ENCODE measurements at places on chromosomes 3 and 15. TPM values are rescaled to one million over a fixed set of nuclear protein-coding genes. Genes with fewer than 3 reads are reported as not detected.

GRCh38 chr3:152202976-152203626 lies 65.6 kb upstream of the MBNL1 start:
- no peak for DNase-seq

DNA sequence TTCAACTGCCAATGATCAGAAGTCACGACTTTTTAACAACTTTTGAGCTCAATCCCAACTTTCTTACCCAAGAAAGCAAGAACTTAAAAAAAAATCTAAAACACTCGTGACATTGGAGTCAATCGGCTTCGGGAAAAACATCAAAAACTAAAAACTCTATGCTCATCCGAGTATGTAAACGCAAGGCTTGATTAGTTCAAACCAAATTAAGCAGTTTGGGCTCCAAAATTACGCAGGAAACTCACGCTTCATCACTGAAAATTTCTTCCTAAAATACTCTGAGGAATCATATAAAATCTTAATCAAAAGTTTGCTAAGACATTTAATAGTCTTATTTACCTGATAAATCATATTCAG lies 1.6 kb downstream of the TRA2B start:
- no peak for DNase-seq

DNA sequence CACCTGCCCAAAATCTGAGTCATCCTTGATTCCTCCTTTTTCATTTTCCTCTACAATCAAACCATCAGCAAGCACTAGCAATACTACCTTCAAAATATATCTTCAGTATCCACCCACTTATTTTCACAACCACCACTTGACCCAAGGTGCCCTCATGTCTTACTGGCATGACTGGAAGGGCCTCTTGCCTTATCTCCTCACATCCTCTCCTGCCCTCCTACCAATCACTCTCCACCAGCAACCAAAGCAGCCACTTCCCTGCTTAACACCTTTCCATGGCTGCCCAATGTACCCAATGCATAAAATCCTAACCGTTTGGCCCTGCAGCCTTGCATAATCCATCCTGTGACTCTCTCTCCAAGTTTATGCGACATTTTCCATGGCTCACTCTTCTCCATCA lies 76.0 kb downstream of the MTHFS start:
- no peak for DNase-seq

DNA sequence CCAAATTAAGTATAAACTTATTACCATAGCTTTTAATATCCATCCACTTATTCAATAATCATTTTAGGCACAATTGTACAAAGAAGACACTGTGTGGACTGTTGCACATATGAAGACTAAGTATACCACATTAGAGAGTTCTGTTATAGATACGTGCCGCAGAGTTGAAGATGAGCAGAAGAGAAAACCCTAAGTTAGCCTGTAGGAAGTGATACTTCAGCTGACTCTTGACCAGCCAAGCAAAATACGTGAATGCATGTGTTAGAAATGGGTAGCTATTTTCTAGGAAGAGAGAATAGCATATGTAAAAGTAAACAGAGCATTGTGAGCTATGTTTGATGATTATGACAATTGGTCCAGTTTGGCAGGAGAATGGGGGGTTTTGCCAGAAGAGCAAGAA lies 272.0 kb upstream of the ATP11B start:
- DNase-seq = no peak

DNA sequence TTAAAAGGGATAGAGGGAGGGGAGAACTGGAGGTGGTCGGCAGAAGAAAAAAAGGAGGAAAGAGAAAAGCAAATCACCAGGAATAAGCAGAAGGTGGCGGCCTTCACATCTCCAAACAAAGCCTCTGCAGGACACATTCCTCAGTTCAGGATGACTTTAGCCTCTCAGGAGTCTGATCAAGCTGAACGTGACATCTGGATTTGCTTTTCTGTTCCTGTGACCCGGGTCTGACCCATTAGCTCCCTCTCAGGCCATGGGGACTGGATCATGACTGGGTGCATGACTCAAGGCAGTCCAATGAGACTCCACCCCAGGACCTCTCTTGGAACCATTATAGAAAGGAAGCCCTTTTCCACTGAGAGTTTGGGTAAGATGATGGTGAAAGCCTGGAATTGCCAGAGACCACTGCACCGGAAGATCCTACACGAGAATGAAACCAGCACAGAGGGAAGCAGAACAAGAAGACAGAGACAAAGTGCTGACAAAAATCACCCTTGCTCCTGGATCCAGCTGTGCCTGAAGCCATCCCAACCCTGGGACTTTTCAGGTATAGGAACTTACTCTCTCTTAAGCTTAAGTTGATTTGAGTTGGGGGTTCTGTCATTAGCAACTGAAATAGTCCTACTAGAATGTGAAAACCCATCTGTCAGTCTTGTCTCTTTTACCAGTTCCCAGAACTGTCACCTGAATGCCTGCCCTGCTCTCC lies 45.4 kb upstream of the RAD18 start:
- no peak for DNase-seq

GRCh38 chr3:139945386-139945785 lies 10.4 kb downstream of the CLSTN2 start:
- no peak for DNase-seq

ITGA11 gene
- polyA plus RNA-seq = 0.21 TPM

PPP1R14D gene
- 1.2 TPM for polyA plus RNA-seq

IQCH gene
- polyA plus RNA-seq = 0.91 TPM
